Activated CD8-positive, alpha-beta T cell treated with anti-CD3 and anti-CD28 coated beads, Interleukin-2, amount 10 ng/mL, durations not matched to agents 7 days and 5 days (primary cell): ENCODE measurements at places on chromosomes 5 and 9.

- no peak for DNase-seq
Observed at GRCh38 chr9:6686396-6686795, 40.9 kb upstream of the GLDC start.

DNA sequence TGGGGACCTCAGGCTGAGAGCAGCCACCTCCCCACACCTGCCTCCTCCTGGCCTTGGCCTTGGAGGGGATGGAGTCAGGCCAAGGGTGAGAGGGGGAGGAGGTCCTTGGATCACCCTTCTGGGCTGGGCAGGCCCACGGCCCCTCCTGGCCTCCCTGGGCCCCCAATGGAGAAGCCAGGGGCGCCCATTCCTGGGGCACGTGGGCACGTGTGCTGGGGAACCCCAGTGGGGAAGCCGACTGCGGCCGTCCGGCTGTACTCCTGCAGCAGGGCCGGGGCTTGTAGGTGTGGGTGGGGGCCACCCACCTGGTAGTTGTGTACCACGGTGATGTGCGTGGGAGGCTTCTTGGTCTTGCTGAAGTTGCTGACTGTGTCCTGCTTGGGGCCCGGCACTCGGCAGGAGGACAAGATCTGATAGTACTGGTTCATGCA, 8.5 kb downstream of the CRAT start:
- DNase-seq = no peak

GRCh38 chr5:143001764-143002351, 231.7 kb downstream of the ARHGAP26 start:
- peak; percentile 49 for DNase-seq

GRCh38 chr9:89866701-89867100, 261.9 kb downstream of the GADD45G start:
- DNase-seq = no peak

- DNase-seq = no peak
Observed at GRCh38 chr5:149471406-149472183, 79.6 kb downstream of the CSNK1A1 start.

- DNase-seq = no peak
Observed at GRCh38 chr5:78971998-78972397, 13.1 kb downstream of the ARSB start.

DNA sequence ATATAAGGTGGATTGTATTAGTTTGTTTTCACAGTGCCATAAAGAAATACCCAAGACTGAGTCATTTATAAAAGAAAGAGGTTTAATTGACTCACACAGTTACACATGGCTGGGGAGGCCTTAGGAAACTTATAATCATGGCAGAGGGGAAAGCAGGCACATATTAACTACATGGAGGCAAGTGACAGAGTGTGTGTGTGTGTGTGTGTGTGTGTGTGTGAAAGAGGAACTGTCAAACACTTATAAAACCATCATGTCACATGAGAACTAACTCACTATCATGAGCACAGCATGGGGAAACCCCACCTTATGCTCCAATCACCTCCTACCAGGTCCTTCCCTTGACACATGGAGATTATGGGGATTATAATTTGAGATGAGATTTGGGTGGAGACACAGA, 118.6 kb downstream of the SPEF2 start:
- no peak for DNase-seq
